Stimulated activated CD4-positive, alpha-beta T cell treated with anti-CD3 and anti-CD28 coated beads, Interleukin-15, amount 100 ng/mL, for 1 hour (primary cell): ENCODE measurements at places on chromosomes 2 and 18.

DNA sequence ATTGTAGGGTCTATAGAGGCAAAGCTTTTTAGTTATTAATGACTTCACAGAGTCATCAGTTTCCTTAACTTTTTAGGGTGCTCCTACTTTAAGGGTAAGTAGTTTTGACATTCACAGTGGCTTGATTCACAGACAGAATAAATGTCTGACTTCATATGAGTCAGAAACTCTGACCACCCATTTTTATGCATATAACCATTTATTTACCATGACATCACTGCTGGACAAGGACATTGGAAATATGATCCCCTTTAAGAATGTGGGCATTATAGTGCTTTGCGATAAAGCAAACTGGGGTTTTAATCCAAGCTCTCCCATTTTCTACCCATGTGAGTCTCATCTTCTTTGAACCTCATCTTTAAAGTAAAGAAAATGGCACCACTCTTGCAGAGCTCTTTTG, 162.0 kb upstream of the MC4R start:
- no peak for DNase-seq

DNA sequence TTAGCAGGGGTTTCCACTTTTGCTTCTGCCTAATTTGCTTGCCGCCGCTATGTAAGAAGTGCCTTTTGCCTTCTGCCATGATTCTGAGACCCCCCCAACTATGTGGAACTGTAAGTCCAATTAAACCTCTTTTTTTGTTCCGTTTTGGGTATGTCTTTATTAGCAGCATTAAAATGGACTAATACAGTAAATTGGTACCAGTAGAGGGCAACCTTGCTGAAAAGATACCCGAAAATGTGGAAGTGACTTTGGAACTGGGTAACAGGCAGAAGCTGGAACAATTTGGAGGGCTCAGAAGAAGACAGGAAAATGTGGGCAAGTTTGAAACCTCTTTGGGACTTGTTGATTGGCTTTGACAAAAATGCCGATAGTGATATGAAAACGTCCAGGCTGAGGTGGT, 216.1 kb upstream of the FSIP2 start:
- DNase-seq, result no peak

DNA sequence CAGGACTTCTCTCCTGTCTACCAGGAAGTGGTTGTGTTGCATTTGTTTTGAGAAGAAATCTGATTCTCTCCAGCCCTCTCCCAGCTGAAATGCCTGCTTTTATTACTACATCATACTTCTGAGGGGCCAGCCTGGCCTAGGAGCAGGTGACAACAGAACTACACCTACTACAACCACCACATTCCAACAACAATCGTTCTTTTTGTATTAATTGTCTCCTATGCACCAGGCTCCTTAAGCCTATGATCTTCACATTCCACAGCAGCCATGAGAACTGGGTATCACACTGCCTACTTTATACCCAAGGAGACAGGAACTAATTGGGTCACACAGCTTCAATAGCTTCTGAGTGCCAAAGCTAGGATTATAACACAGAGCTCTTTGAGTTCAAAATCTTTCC, 167.7 kb downstream of the TDRD15 start:
- DNase-seq, result no peak

- no peak for DNase-seq
These were observed 33.3 kb downstream of the C2orf76 start for GRCh38 chr2:119333360-119333759.

GRCh38 chr2:23436346-23437098, 51.5 kb downstream of the KLHL29 start:
- DNase-seq, result no peak

- DNase-seq, result no peak
These were observed 252.5 kb downstream of the VAPA start for GRCh38 chr18:10166164-10166807.

DNA sequence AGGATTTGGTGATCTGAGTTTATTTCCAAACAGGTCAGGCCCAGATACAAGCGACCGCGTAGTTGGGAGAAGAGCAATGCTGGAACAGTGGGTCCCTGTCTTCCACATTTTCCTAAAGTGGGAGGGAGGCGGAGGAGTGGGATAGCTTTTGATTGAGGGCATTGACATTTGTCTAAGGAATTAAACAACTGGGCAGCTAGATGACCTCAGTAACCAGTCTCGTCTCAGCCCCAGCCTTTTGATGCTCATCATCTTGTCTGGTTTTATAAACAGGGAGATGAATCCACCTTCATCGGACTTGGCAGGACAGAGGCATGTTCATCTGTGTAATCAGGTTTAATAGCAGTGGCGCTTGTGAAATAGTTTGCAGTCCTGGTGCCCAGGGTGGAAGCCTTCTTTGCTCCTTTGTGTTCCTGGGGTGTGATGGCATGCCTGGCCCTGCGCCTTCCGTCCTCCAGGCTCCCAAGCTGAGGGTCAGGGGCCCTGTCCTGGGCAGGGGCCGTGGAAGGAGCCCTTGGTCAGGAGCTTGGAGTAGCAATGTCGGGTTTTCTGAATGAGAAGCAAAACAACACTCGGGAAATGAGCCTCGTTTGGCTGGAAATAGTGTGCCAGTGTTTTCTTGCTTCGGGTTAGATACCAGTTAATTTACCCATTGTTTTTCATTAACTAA, 193.8 kb downstream of the FAM210A start:
- no peak for DNase-seq

GRCh38 chr2:77469106-77469505, 53.1 kb downstream of the LRRTM4 start:
- no peak for DNase-seq

DNA sequence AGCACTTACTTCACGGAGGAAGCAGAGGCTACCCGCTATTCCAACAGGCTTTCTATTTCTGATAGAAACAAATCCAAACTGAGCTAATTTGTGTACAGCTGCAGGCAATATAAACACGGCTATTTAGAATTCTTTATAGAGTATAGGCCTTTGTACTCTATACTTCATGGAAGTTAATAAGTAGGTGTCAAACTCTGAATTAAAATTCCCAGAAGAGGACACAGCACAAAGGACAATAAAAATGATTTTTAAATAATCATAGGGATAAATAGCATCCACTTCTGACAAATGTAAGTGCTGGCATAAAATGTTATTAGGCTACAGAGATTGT, 261.5 kb downstream of the AFF3 start:
- DNase-seq, result no peak

- DNase-seq, result no peak
These were observed 138.5 kb upstream of the ITGA4 start for GRCh38 chr2:181318504-181319280.

GRCh38 chr18:32688821-32689220, 84.0 kb downstream of the KLHL14 start:
- no peak for DNase-seq

- DNase-seq, result no peak
These were observed 250.9 kb downstream of the DSEL start for GRCh38 chr18:67265464-67266245.

GRCh38 chr18:69758458-69758857, 189.2 kb downstream of the CD226 start:
- DNase-seq, result no peak

DNA sequence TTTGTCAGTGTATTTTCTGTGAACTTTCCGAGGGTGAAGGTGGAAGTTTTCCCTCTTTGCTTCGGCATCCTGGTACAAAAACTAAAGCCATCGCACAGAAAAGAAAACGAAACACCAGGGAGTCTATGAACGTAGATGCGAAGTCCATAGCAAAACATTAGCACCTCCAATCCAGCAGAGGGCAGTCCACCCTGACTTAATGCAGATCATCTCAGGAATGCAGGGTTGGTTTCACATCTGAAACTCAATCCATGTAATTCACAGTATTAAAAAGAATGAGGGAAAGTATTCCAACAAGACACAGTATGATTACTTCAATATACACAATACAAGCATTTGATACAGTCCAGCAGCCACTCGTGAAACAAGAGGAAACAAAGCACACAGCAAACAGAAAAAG, 70.8 kb downstream of the RTP5 start:
- DNase-seq, result no peak

GRCh38 chr18:46385124-46385523, 271.9 kb downstream of the LOXHD1 start:
- DNase-seq, result no peak

DNA sequence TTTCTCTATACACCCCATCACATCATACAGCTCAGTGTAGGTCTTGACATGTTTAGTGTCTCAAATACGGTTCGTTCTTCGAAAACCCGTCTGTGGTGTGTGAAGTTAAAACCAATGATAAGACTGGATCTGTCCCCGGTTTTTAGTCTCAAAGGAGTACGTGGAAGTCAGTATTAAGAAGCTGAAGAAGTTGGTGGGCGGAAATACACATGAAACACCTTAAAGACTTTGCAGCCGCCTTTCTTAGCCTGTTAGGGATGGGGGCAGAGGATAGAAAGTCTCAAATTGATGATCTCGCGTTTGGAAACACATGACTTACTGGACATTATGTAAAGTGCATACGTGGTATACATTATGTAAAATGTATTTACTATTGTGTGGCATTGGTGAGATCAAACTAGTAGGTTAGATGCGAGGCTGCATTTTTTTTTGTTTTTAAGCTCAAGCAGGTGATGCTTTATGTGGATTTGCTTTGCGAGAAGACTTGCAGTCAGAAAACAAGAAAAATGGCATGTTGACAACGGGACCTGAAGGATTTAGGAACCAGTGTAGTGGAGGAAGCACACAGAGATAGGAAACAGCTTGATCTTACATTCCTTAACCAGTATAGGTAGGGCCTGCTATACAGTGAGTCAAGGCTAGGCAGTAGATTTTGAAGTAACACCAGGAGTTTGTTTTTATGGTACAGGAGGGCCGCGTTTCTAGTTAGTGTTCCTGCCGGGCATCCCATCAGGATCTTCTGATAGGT, 1.2 kb downstream of the CNOT11 start:
- no peak for DNase-seq

DNA sequence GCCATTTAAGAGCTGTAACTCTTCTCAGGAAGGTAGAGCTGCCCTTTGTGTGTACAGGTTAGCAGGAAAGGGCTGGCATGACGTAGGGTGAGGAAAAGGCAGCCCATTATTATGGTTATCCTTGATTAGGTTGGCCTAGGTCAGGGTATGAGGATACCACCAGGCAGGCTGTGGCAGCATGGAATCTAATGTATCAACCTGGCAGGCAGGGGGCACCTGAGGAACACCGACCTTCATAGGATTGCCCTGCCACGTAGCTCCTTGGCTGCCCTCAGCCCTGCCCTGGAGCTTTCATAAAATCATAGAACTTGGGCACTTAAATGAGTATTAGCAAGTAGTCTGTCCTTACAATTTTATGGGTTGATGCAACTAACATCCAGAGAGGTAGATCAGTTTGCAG, 261.6 kb downstream of the LTBP1 start:
- DNase-seq, result no peak

GRCh38 chr2:217206016-217206725, 346.3 kb upstream of the TNP1 start:
- no peak for DNase-seq

GRCh38 chr18:23380001-23380550, 73.0 kb upstream of the RIOK3 start:
- no peak for DNase-seq

- no peak for DNase-seq
These were observed 11.7 kb upstream of the ACTR2 start for GRCh38 chr2:65215946-65216345.

DNA sequence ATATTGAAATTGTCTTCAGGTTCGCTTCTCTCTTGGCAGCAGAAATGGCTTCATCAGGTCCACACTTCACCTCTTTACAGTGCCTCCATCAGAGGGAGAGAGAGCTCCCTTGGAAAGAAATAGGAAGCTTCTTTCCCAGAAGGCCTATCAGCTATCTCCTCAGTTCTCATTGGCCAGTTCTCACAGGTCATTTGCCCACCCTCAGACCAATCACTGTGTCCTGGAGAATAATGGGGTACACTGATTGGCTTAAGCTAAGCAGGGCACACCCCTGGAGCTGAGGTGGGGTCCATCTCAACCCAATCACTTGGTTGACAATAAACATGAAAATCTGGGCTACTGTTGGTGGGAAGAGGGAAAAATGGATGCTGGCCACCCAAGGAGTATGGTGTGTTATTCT, 5.2 kb downstream of the GNLY start:
- DNase-seq, result no peak

DNA sequence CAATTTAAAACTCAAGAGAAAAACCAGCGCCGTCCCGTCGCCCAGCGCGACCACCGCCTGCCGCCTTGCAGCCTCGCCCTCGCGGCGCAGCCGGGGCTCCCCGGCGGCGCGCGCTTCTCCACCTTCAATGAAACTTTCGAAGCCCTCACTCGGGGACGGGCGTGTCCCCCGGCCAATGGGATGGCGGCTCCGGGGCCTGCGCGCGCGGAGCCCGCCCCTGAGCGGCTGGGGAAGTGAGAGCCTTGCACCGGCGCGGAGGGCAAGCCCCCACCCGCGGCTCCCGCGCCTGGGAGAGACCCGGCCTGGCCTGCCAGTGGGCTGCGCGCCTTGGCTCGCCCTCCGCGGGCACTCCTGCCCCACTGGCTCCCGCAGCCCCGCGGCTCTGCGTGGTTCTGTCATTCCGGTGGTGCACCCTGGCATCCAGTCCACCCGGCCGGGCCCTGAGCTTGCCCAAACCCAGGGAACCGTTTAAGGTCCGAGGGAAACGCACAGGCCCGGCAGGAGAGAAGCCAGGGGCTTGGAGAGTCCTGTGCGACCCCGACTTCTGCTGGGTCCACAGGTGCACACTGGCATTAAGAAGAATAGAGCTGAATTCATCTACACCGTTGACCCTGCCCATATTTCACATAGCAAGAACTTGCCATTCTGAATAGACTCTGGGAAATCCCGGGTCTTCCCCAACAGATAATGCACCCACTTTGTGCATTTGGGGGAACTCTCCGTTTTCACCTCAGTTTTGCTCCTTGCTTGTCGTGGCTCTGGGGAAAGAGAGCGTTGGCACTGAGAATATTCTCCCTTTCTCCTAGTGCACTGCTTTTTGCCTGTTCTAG, at the start of gene PIEZO2:
Gene PIEZO2, minus strand, starts transcription at position 129 of the 830 bp plus-strand sequence. CDS start 981 bp downstream, outside the sequence.
- DNase-seq, result no peak

DNA sequence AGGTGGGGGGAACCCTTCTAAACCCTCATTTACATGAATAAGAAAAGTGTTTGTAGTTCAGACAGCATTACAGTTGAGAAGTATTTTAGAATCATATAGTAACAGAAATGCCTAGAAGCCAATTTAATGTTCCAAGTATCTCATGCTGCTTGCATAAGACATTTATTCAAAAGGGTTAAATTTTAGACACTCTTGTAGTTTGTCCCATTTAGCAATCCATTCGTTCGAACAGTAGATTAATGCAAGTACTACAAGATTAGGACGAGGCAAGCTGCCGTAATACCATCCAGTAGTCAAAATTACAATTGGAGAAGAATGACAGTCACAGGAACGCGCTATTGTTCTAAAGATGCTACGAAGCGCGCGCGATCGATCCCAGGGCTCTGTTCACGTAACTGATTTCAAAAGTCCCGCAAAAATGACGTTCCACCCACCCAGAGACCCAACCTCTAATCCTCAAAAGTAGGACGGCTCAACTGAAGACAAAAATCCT, 1.2 kb downstream of the TMEM237 start:
- DNase-seq, result no peak

- no peak for DNase-seq
These were observed 154.3 kb upstream of the CWC22 start for GRCh38 chr2:180161415-180161814.

- no peak for DNase-seq
These were observed 137.5 kb upstream of the RNF152 start for GRCh38 chr18:62030091-62030985.

DNA sequence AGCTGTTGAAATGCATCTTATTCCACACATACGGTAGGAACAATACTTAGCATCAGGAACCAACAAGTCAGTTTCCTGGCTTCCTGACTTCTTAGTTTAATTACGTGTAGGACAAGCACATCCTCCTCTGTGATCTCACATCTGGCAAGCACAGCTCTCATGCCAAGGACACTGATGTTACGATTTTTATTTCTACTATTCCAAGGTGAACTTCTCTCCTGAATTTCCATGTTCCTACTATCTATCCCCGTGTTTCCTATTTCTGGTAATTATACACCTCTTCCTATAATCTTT, 374.0 kb downstream of the NCKAP5 start:
- no peak for DNase-seq
